Stimulated activated CD8-positive, alpha-beta memory T cell treated with anti-CD3 and anti-CD28 coated beads, Interleukin-4, amount 100 ng/mL, for 4 hours (primary cell): ENCODE measurements at places on chromosomes 7 and 10.

DNA sequence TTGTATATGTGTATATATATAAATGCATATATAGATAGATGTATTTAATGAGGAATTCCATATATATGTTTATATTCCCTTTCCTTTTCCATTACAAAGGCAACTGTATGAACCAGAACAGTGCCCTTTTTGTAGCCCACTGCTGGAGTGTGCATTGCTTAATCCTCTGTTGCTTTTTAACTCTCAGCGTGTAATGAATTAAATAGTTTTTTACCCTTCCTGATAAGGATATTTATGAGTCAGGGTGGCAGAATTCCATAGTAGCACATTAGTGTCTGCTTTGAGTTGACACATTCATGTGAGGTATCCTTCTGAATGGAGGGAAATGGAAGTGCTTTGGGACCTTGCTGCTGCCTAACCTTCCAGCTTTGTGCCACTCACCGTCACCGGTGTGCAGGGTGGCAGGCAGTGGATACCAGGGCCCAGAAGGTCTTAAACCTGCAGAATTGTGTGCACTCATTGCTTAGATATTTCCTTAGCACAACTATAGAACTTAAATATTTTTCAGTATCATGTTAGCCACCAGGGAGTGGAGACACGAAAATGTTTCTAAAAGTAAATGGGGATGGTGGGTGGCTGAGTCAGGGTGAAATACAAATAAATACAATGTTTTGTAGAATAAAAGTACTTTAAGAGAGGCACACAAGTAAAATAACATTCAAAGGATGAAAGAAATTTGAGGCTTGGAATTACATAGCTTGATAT lies 117.9 kb downstream of the SND1 start:
- DNase-seq: no peak

DNA sequence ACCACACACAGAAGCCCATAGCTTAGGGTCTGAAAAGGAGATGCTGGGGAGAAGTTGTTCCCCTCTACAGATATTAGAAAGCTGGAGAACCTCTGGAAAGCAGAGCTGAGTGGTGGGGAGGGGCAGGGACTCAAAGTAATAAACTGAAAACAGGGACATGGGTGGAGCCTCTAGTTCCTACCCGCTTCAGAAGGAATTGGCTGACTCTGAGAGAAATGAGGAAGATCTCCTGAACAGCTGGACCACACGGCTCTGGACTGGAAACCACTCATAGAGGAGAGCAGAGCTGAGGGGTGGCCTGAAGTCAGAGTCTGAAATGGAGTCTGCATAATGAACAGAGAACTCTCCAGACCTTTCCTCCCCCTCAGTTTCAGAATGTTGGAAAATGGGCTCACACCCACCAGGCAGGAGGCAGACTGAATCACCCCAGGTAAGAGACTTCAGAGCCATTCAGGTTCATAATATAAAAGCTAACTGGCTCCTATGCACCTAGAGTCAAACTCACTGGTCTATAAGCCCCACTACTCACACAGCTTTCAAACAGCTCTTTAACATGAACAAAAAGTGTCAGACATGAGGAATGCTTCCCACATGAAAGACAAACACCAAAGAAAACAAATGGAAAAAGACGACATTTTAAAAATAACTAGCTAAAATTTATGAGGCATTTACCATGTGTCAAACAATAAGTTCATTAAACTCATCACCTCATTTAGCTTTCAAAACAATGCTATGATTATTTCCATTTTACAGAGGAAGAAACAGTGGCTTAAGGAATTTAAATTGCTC lies 68.1 kb downstream of the RNF216 start:
- DNase-seq: no peak

DNA sequence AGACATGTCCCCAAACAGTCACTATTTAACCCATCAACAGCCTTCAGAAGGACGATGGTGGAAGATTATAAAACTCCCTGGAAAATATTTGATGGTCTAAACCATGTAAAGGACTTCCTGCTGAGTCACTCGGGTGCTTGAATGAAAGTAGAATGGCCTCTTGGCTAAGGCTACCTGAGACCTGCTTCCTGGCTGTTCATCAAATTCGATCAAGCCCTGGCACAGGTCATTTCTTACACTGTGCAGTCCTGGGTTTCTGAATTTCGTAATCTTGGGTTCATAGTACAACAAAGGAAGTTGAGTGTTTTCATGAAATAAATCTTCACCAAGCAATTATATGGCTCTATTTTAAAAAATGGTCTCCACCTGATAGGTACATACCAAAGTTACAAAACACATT lies 260.3 kb upstream of the RNF32 start:
- no peak for DNase-seq

DNA sequence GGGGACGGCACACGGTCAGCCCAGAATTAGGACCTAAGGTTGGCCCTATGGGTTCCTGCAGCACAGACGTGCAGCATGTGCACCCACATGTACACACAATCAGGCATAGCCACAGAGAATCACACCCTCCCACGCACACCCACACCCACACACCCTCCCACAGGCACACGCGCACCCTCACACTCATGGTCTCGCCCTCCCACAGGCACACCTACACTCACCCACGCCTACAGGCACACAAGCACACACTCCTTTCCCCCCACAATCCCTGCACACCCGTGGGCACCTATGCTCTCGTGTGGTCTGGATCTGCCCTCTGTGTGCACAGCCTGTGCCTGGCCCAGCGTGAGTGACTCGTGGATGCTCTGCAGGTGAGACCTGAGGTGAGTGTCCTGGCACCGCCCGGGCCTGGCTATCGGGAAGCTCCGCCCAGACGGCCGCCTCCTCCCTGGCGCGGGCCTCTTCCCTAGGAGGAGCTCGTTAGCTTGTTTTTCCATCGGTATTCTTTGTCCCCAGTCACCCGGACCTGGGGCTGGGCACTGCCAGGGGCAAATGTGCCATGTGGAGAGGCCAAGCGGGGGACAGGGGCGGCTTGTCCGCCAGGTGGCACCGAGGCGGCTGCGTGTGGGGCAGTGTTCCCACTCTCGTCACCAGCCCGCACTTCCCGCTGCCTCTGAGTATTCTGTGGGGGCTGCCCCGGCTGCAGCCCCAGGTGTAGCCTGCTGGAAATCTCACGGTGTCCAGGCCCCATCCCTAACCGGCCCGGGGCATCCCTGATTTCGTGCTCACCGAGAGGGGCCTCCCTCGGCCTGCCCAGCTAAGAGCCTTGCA lies 110.2 kb upstream of the FAM20C start:
- DNase-seq: no peak

GRCh38 chr7:133652547-133652946 lies 399.7 kb downstream of the EXOC4 start:
- no peak for DNase-seq

DNA sequence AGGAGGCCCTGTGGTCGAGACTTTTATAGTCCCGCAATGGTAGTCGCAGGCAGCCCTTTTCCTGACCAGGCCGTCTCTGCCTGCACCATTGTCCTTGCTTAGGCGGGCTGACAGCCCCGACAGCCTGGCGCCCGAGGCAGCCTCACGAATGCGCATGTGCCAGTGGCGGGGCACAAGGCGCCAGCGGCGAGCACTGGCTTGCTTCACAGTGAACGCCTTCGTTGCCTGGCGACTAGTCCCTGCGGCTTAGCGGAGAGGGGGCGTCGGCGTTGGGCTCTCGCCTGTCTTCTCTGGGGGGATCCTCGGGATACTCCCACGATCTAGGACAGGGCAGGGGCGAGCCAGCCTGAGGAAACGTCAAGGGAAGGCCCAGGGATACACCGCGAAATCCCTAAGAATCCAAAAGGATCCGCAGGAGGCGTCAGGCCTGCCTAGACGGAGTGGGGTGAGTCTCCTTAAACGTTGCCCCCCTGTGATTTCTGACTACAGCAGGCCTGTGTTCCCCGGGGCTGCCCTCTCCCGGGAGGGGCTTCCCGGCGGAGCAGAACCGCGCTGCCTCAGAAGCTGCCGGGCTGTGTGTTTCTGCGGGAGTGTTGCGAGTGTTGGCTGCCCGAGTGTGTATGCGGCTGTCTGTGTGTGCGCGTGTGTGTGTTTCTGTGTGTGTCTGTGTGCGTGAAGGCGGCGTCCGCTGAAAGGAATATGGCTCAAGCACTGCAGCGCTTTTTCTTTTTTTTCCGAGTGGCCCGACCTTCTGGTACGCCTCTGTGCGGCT lies 20.5 kb upstream of the ZNF273 start:
- no peak for DNase-seq

GRCh38 chr10:86286236-86287109 lies 80.1 kb downstream of the GRID1 start:
- no peak for DNase-seq

DNA sequence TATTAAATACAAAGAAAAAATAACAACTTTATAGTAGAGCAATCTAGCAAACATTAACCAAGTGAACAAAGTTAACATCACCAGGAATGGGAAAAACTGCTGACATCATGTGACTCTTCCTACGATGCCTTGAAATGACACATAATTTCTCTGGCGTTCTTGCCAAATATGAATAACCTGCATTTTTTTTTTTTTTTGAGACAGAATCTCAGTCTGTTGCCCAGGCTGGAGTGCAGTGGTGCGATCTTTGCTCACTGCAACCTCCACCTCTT lies 126.5 kb upstream of the VKORC1L1 start:
- no peak for DNase-seq
